ENCODE measurements at places on chromosomes 16 and 17.

DNA sequence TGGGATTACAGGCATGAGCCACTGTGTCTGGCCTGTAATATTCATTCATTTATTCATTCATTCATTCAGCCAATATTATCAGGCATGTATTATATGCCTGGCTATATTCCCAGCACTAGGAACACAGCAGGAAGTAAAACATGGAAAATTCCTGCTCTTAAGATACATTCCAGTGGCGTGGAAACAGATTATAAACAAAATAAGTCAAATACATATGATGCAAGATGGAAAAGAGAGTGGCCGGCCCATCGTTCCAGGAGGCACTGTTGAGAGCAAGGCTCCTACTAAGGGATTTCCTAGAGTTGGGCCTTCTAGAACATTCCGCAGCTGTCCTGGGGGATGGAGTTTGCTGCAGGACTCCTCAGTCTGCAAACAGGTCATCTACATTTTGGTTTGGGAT lies 17.7 kb downstream of the ADCY9 start:
- no peak for DNase-seq

- DNase-seq: no peak
These were observed 9.0 kb upstream of the SLFN12L start for GRCh38 chr17:35546487-35546886.

DNA sequence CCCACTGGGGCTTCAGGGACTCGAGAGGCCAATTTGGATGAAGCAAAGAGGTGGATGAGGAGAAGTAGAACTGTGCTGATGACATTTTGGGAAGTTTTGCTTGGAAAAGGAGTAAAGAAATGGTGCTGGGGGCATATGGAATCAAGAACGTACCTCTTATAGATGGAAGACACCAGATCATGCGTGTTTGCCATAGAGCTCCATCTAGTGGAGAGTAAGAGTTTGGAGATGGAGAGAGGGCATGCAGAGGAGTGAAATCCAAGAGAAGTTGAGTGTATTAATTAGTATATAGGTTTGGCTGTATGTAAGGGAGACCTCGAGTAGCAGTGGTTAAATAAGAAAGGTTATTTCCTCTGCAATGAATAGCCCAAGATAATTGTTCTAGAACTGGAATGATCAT lies 56.0 kb downstream of the SHISA6 start:
- no peak for DNase-seq

- DNase-seq: no peak
These were observed 559.4 kb downstream of the TOX3 start for GRCh38 chr16:51987519-51987918.

- no peak for DNase-seq
These were observed 64.8 kb upstream of the C17orf78 start for GRCh38 chr17:37310940-37311339.

DNA sequence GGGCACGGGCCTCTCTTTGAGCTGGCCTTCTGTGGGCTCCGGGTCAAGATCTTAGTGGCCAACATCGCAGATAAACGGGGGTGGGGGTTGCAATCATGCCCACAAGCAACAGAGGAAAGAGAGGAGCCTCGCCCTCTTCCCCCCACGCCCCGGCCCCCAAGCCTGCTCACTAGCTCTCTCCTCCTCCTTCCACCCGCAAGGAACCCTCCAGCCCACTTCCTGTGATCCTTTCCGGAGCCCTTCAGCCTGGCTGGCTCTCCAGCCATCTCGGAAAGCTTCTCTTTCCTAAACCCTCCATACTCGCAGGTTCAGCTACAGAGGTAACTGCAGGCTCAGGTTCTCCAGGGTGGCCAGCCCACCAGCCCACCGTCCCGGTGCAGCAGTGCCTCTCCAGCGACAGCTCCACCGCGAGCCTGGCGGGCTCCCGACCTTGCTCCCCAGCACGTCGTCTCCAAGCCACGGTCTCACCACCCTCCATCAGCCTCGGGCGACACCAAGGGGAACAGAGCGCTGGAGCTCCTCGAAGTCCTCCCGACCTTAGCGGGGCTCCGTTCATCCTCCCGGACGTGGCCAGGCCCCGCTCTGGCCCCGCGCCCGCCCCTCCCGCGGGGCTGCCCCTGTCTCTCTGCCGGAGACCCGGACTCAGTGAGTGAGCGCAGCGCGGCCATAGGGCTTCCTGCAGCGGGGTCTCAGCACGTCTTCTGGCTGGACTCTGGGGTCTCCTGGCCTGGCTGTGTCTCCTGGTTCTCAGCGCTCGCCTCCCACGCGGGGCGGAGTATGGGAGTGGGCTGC lies 12.9 kb upstream of the ODF4 start:
- DNase-seq: peak; percentile 16

DNA sequence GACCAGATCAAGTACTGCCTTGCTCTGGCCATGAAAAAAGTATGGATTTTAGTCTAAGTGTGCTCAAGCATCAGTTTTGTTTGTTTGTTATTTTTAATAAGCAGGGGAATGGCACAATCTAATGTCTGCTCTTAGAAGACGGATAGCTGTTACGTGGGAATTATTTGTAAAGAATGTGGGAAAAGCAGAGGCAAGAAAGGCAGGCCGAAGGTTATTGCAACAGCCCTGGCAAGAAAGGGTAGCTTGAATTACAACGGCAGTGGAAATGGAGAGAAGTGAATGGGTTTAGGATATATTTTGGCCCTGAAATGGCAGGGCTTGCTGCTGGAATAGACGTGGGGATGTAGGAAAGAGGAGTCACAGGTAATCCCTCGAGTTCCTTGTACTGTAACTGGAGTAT lies 987 bp upstream of the HASPIN start:
- no peak for DNase-seq

GRCh38 chr17:38465391-38466345 lies 37.4 kb downstream of the ARHGAP23 start:
- DNase-seq: no peak
